ENCODE measurements at places on chromosomes 3 and 15. TPM values are rescaled to one million over a fixed set of nuclear protein-coding genes. Genes with fewer than 3 reads are reported as not detected.

RLBP1 gene
- total RNA-seq = not detected

LEKR1 gene
- total RNA-seq = 0.97 TPM

PGBD4 gene
- total RNA-seq = 2.6 TPM

GRAMD1C gene
- 2.2 TPM for total RNA-seq

NR1I2 gene
- under 0.01 TPM for total RNA-seq

CCR9 gene
- total RNA-seq = not detected

SPG21 gene
- 110 TPM for total RNA-seq

IGSF11 gene
- not detected for total RNA-seq

RTP4 gene
- total RNA-seq = 2.6 TPM

BCL2A1 gene
- not detected for total RNA-seq

SERPINI1 gene
- 2.6 TPM for total RNA-seq

UTS2B gene
- total RNA-seq = 0.86 TPM

BLM gene
- 4.8 TPM for total RNA-seq

RTP3 gene
- 0.43 TPM for total RNA-seq

Data from fibroblast of villous mesenchyme (primary cell).